ENCODE measurements at places on chromosomes 12 and 14.

DNA sequence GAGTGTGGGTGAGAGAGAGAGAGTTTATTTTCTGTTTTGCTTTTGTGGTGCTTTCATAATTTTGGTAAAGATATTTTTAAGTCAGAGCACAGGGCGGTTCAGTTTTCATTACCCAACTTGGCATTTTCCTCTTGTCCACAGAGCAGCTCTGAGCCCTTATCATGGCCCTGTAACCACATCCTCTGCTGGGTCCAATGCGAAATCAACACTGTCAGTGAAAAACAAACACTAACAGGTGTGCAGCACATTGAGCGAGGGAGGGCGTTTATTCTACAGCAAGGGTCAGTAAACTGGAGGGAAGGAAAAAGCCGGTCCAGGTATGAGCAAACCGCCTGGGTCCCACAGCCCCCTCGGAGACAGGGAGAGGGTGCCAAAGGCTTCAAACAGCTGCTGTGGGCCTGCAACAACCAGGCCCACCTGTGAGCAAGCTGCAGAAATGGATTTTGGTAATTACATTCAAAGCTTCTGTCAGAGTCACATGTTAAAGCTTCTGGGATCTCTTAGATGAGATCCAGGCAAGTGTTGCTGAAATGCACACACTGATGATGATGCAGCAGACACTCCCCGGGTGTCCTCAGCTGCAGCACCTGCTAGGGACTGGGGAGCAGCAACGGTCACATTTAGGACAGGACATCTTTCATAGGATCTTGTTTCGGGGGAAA is 132.7 kb upstream of the DYRK2 start:
- DNase-seq = no peak

DNA sequence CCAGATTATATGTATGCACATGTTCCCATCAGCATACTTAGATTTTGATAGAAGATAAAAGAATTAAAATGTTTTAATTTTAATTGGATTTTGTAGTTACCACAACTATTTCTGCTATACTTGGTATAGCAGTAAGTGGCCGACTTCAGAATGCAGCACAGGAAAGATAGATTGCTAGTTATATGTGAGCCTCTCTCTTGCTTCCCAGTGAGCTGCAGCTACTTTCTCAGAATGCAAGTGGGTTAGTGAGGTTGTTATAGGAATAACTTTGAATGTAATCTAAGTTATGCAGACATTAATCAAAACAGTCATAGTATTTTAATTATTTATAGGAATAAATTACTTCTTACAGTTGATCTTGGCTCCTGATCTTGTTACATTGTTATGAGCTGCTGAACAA is 240.6 kb downstream of the RAD51B start:
- no peak for DNase-seq

- peak; percentile 57 for DNase-seq
These were observed 760.3 kb downstream of the NOVA1 start for GRCh38 chr14:25837551-25837965.

DNA sequence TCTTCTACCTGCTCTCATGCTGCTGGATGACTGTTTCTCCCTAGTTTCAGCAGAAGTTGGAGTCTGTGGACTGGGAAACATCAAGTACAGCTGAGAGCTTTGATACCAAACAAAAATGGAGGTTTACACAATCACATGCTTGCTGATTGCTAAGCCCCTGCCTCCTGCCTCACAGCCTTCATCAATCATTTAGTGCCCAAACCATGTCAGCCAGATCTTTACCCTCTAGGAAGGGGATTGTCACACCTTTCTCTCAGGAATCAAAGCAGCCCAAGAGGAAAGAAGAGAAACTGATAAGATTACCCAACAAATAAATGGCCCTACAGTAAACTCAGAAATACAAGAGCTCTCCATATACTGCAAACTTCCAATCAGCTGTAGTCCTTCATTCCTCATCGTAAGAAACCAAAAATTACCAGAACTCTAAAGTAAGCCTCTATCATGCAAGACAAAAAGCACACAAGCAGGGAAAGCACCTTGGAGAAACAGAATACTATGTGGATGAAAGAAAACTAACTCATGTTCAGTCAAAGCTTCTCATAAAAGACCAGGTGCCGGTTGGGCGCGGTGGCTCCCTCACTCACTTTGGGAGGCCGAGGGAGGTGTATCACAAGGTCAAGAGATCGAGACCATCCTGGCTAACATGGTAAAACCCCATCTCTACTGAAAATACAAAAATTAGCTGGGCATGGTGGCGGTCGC is 63.6 kb upstream of the RESF1 start:
- DNase-seq = no peak

GRCh38 chr12:6957741-6958608 is 6.8 kb downstream of the PTPN6 start:
- no peak for DNase-seq

- no peak for DNase-seq
These were observed 7.0 kb downstream of the PPP1R12A start for GRCh38 chr12:79927772-79928474.

DNA sequence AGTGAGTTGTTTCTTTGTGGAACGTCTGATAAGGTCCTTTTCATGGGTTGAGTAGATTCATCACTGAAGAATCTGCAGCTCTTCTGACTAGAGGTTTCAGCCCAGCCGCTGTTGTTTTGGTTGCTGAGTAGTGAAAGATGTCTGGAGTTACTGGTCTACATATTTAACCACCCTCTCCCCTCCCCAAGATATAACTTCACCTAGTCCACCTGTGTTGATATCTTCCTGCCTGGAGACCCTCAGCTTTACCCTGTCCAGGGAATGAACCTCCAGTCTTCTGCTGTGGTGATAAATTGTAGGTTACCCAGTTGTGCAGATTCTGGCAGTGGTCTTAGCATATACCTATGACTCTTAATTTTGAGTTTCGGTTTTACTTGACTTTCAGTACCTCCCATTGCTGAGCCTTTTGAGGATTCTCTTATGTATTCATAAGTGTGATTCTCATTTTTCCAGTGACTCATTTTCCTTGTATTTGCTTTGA is 62.9 kb downstream of the CCDC91 start:
- DNase-seq = no peak

GRCh38 chr12:132194556-132194955 is 50.3 kb downstream of the NOC4L start:
- no peak for DNase-seq

GRCh38 chr14:99698642-99699041 is 14.5 kb downstream of the CYP46A1 start:
- no peak for DNase-seq

- no peak for DNase-seq
These were observed 21.4 kb downstream of the PACS2 start for GRCh38 chr14:105335735-105336476.

GRCh38 chr12:98741556-98742265 is 96.6 kb downstream of the APAF1 start:
- DNase-seq = no peak

GRCh38 chr12:123962513-123962912 is 10.1 kb downstream of the CCDC92 start:
- no peak for DNase-seq

DNA sequence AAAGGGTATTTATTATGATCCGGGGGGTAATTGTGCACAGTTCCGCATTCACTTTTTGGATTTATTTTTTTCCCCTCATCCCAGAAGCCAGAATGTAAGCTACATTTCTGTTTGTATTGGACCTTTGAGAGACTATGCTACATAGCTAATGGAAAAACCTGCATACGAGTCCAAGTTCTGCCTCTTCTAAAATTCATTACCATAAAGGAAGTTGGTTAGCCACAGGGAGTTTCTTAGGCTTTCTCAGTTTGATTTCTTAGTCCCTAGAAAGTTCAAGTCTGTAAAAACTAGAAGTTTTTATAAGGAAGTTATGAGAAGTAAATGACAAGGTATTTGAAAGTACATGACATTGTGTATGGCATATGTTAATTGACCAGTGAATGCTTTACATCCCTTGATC is 138.7 kb downstream of the PDE3A start:
- no peak for DNase-seq

DNA sequence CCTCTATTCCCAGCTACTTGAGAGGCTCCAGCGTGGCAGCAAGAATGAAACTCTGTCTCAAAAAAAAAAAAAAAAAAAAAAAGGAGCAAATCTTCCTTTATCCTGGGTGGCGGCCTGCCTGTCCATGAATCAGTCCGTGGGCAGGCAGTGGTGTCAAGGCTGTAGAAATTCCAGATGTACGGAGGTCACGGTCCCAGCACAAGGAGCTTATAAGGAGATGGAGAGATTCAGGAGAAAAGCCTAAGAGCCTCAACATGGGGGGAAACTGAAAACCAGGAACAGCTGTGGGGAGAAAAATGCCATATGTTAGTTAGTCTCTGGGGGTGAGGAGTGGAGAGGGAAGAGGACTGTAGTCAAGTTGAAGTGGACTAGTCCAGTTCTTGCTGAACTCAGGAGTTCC is 130.5 kb upstream of the CRY1 start:
- DNase-seq = no peak

DNA sequence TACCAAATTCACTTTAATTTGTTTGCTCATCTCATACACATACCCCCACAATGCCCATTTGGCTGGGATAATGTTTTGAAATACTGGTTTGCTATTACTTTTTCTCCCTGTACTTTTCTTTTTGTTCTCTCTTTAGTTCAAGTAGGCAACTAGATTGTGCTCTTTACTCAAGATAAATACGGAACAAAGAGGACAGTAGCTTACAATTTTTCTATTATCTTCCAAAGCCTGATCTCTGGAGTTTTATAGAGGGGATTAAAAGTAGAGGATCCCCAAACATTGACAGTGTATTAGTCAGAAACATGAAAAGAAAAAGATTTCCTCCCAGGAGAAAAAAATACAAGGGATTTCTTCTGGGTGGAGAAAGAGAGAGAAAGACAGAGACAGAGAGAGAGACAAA is 102.1 kb upstream of the FSCB start:
- DNase-seq = no peak

DNA sequence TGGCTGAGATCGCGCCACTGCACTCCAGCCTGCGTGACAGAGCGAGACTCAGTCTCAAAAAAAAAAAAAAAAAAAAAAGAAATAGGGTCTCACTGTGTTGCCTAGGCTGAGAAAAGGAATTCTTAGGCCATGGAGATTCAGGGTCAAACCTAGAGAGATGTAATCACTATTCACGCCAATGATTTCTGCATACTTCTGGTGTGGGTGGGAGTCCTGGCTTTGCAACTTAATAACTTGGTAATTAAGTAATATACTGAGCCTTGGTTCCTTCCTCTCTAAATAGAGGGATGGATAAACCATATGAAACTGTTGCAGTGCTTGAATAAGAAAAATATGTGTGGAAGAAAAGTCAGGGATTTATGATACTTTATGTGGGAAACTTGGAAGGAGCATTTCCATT is 2.7 kb downstream of the ZNF410 start:
- DNase-seq = no peak

GRCh38 chr12:96343347-96343954 is 56.8 kb downstream of the CDK17 start:
- no peak for DNase-seq

DNA sequence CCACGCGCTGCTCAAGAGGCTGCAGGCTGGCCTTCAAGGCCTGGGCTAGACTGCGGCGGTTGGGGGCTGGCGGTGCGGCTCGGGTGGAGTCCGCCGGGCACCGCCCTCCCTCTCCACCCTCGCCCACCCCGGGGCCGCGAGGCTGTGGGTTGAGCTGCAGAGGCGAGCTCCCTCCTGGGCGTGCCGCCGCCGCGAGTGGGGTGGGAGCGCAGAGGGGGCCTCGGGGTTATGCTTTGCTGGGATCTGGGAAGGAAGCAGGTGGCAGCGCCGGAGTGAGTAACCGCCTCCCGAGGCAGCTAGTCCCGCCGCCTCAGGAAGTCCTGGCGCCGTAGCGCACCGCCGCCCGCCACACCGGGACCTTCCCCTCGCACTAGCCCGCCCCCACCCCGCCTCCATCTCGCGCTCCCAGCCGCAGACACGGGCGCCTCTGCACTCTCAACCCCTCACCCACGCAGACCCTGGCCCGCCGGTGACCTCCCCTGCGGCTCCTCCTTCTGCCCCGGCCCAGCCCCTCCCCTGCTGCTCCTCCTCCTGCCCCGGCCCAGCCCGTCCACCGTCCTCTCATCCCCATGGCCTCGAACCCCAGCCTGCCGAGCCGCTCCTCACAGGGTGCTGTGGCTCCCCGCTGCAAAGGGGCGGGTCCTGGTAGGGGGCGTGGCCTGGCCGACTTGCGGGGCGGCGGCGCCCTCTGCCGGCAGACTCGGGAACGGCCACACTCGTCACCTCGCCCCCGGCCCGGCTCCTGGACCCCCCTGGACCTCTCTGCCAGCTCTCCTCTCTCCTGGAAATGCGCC is 16.6 kb downstream of the TAMALIN start:
- no peak for DNase-seq

DNA sequence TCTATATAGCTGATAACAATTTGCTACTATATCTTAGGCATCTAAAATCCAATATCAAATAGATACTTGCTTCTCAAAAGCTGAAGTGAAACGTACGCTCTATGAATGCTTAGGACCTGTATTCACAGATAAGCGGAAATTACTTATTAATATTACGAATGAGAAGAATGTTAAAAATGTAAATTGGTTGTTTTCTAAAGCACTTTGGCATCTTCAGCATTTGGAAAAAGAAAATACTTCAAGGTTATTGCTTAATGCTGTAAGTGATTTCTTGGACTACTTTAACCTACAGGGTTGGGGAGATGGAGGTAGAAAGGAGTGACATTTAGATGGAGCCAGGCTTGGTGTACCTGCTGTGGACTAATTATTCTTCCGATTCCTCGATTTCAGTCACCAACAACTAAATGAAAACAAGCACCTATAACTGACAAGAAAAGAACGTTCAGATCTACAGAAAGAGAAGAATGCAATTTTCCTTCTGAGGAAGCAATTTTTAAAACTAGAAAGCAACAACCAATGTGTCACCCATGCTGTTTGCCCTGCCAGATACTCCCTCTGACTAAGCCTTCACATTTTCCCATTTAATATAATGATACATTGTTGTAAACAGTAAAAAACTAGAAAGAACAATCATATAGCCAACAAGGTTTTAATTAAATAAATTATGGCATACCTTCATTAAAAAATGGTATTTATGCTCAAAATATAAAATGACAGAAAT is 49.3 kb downstream of the SLC25A21 start:
- DNase-seq = no peak

DNA sequence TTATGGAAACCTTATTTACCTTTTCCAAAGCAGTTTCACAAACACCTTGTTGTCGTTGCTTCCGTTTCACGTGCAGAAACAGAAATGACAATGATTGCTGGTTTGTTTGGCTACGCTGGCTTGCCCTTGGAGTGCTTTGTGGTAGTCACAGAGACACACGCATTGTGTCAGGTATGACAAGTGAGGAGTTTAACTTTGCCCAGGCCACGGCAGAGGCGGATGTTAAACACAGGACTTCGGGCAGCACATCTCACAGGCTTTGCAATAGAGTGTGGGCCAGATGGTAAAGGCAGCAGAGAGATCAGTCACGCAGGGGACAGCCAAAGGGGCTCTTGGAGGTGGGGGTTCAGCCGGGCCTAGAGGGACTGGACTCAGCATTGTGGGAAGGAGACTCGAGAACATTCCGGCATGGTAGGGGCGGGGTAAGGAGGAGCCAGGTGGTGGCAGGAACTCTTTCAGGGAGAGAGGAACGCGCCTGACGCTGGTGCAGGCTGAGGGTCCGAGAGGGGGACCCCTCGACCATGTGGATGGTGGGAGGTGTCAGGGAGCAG is 59.8 kb upstream of the KCNA1 start:
- DNase-seq = no peak

- peak; percentile 19 for DNase-seq
These were observed 159.5 kb downstream of the BRMS1L start for GRCh38 chr14:35985474-35986218.

- DNase-seq = no peak
These were observed 3.0 kb downstream of the POU6F1 start for GRCh38 chr12:51214895-51215294.

All from left kidney (tissue), 8 donors.